Vagina (tissue), 2 donors: ENCODE measurements at places on chromosomes 1 and 21.

DNA sequence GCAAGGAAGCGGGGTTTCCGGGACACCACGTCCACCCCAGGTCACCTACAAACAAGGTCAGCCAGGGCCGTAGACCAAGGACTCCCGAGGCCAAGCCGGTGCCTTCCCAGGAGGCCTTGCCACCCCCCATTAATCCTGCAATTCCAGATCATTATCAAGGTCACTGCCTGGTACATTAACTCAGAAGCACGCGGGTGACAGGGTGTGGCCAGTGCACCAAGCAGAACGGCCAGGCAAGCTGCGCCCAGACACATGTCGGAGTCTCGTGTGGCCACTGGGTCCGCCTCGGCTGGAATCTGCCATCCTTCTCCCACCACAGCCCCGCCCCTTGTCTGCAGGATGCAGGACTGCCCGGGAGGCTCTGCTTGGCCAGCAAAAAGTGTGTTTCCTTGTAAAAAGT lies 144.7 kb downstream of the PRDM16 start:
- no peak for DNase-seq

DNA sequence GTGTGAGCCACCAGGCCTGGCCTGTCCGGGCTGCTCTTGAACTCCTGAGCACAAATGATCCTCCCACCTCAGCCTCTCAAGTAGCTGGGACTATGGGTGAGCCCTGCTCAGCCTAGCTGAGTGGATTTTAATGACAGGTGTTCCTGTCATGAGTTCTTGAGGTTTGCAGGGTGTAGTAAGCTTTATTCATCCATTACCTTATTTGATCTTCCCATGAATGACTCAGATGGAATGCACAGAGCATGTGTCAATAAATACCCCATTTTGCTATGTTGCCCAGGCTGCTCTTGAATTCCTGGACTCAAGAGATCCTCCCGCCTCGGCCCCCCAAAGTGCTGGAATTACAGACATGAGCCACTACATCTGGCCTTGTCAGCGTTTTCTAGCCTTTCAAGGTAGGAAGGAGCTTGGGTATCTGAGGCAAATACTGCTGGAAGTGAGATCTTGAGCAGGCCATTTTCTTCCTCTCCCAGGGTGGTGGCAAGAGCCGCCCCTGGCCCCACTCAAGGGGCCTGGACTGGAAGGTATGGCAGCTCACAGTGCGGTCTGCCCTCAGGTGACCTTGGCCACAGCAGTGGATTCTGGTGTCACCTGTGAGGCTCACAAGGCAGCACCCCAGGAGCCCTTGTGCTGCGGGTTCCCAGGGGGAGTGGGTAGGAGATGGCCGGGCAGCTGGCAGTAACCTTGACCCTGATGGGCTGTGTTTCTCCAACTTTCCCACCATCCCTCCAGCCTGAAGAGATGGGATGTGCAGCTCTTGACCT lies 20.0 kb downstream of the PIK3CD start:
- no peak for DNase-seq

DNA sequence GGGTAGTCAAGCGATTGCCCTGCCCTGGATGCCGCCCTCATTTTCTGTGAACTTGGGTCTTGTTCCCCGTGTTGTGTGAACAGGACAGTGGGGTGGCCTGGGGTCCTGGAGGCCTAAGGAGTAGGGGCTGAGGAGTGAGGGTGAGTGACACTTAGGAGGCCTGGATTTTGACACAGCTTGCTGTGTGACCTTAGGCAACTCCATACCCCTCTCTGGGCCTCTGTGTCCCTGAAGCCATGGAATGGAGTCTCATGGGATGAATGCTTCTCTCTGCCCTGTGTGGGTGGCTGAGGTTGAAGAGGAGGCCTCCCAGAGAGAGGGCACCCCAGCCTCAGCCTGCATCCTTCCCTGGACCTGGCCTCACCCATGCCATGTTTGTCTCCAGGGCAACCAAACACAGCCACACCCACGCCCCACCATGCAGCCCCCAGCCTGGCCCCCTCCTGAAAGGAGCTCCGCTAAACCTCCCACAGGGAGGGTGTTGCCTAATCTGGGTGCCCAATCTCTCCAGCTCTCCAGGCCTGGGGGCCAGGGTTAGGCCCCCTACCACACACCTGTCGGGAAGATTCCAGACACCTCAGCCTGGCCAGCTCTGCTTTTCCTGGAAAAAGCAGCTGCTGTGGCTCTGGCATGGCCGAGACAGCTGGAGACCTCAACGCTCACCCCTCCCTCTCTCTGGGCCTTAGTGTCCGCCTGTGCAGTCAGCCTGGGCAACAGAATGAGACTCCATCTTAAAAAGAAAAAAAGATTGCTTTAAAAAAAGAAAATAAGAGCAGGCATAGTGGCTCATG lies 9.9 kb downstream of the MYOM3 start:
- no peak for DNase-seq

- DNase-seq: no peak
Measured at GRCh38 chr21:46391773-46392172, 66.9 kb upstream of the DIP2A start.
